ENCODE measurements at places on chromosomes 4 and X.

DNA sequence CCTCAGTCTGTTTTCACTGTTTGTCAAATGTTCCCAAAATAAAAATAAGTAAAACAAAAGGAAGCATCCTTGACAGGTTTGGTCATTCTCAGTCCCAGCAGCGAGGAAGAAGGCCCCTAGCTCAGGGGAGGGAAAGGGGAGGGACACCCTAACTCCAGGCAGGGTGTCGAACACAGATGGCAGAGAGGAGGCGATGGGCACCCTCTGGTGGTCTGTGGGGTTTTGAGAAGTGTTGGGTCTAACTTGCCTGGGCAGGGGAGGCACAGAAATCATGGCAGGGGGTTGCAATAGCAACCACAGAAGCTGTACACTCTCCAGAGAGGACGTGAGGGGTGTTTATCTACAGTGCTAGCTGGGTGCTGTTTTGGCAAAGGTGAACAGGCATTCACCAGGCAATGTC is 229.8 kb upstream of the SFRP2 start:
- DNase-seq: no peak

GRCh38 chr4:92843784-92844183 is 540.0 kb downstream of the GRID2 start:
- DNase-seq: no peak

GRCh38 chrX:154120567-154120966 is 23.1 kb upstream of the MECP2 start:
- DNase-seq: no peak

GRCh38 chr4:176872461-176872860 is 79.7 kb upstream of the VEGFC start:
- no peak for DNase-seq

GRCh38 chr4:93802045-93802444 is 26.5 kb upstream of the ATOH1 start:
- no peak for DNase-seq

DNA sequence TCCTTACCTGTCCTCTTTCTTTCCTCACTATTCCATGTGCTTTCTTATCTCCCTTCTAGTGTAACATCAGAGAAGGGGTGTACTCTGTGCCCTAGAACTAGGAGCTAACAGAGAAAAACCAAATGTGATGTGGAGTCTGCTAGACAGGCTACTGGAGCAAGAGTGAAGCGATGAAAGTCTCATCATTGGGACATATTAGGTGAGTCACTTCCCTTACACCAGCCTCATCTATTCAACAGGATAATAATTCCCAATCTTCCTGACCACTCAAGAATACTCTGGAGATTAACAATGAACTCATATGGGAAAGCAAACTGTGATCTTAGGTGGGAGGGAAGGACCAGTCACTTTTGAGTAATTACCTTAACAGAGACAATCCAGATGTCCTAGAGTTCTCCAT is 58.1 kb downstream of the RAB40A start:
- no peak for DNase-seq

GRCh38 chr4:56129431-56129861 is 180.7 kb downstream of the CEP135 start:
- no peak for DNase-seq

- no peak for DNase-seq
Observed at GRCh38 chr4:163482190-163482589, 8.6 kb upstream of the TKTL2 start.

DNA sequence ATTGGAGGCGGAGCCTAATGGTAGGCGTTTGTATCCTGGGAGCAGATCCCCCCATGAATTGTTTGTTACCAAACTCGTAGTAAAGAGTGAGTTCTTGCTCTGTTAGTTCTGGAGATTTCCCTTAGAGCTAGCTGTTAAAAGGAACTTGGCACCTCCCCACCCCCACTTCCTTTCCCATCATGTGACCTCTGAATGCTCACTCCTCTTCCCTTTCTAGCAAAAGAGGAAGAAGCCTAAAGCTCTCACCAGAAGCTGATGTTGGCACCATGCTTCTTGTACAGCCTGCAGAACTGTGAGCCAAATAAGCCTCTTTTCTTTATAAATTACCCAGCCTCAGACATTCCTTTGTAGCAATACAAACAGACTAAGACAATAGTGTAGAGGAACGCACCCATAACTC is 13.8 kb upstream of the ATOH1 start:
- no peak for DNase-seq

GRCh38 chr4:80253510-80253909 is 13.0 kb upstream of the FGF5 start:
- DNase-seq: no peak

DNA sequence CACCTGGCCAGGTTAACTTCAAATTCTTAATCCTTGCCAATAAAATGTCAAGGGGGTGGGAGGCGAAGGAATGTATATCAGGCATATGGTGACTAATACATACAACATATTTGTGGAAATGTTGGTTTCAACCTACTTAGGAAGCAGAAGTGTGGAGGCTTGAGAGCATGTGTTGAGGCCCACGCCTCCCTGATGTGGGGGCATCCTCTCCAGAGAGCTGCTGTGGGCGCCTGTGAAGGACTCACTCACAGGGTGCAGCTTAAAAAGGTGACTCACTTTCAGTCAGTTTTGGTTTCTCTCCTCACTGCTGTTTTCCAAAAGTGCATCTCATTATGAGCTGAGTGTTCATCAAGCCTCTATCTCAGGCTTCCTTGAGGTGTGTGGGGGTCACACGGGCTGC is 27.5 kb downstream of the LNX1 start:
- DNase-seq: no peak

- no peak for DNase-seq
Observed at GRCh38 chrX:31024866-31025265, 47.0 kb downstream of the FTHL17 start.

DNA sequence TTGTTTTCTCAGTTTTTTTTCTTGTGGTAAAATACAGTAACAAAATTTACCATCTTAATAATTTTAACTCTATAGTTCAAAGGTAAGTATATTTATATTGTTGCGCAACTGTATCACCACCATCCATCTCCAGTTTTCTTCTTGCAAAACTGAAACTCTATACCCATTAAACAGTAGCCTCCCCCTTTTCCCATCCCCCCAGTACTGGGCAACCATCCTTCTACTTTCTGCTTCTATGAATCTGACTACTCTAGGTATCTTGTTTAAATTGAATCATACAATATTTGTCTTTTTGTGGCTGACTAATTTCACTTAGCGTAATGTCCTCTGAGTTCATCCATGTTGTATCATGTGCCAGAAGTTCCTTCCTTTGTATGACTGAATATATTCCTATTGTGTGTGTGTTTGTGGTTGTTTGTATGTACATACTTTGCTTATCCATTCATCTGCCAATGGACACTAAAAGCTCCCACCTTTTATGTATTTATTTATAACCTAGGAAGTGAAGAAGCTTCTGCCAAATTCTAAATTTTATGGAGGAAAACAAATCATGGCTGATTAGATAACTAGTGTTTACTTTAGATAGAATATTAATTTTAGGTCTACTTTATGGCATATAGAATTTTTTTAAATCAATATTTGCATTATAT is 10.0 kb downstream of the ABHD18 start:
- DNase-seq: no peak

DNA sequence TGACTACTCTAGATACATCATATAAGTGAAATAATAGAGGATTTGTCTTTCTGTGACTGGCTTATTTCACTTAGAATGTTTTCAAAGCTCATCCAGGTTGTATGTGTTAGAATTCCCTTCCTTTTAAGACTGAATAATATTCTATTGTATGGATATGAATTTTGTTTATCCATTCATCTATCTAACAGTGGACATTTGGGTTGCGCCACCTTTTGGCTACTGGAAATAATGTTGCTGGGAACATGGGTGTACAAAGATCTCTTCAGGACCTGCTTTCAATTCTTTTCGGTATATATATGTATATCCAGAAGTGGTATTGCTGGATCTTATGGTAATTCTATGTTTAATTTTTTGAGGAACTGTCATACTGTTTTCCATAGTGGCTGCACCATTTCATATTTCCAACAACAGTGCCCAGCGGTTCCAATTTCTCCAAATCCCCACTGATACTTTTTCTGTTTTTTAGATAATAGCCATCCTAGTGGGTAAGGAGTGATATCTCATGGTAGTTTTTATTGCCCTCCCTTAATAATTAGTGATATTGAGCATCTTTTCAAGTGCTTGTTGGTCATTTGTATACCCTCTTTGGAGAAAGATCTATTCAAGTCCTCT is 3.4 kb upstream of the SCD5 start:
- DNase-seq: no peak

DNA sequence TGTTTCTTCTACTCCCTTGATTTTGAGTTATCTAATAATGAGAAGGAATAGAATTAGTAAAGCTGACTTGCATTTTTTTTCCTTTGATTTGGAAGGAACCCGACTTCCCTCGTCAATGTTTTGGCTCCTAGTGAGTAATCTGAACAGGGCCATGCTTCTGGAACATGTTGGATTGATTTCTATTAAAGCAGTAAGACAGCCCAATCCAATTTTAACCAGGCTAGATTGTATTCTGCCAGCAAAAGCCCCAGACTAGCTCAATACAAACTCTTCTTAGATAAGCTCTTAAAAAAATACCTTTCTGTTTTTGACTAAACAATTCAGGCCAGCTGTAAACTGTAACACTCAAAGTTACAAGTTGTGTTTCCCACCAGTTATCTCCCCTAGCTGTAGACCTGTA is 126.2 kb downstream of the IRS4 start:
- no peak for DNase-seq

DNA sequence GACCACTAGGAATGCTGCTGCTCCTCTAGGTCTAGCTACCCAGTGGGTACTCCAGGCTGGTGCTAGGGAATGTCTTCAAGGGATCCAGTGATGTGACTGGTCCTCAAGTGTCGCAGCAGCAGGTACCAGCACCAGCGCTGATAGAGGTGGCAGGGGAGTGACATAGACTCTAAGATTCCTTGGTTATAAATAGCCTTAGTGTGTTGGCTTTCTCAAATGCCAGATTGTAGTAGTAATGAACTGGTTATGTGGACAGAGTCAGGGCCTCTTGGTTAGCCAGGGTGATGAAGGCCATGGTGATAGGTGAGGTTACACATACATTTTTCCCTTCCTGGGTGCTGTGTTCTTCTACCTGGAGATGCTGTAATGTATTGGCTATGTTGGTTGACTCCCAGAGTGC is 38.3 kb downstream of the DCLK2 start:
- no peak for DNase-seq

GRCh38 chrX:142977128-142977914 is 48.4 kb upstream of the SPANXN4 start:
- DNase-seq: no peak

GRCh38 chr4:102308032-102308799 is 37.1 kb downstream of the SLC39A8 start:
- DNase-seq: no peak

DNA sequence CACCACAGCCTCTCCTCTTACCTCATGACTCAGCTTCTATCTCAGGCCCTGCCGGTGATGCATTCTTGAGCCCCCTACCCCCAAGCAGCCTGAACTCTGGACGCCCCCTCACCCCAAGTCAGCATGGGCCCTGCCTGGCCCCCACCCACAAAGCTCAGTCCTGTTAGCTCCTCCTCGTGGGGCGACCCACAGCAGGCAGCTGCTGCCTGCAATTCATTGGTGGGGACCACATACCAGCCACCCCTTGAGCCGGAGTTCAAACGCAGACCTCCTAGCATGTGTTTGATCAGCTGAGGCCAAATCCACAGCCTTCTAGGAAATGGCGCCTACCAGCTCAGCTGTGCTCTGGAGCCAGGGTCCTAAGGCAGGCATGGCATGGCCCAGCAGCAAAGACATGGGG is 111.8 kb downstream of the EFNB1 start:
- no peak for DNase-seq

DNA sequence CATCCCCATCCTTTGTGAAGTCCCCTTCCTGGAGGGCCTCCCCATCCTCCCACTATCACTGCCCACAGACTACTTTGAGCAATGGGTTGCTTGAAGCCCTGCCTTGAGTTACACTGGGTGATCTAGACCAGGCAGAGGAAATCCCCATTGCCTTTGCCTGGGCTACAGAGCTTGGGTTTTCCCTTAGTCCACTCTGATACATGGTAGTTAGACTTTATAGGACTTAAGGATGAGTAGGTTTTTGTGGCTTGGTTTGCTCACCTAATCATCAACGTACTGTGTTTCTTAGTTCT is 56.6 kb downstream of the TMEM131L start:
- no peak for DNase-seq

DNA sequence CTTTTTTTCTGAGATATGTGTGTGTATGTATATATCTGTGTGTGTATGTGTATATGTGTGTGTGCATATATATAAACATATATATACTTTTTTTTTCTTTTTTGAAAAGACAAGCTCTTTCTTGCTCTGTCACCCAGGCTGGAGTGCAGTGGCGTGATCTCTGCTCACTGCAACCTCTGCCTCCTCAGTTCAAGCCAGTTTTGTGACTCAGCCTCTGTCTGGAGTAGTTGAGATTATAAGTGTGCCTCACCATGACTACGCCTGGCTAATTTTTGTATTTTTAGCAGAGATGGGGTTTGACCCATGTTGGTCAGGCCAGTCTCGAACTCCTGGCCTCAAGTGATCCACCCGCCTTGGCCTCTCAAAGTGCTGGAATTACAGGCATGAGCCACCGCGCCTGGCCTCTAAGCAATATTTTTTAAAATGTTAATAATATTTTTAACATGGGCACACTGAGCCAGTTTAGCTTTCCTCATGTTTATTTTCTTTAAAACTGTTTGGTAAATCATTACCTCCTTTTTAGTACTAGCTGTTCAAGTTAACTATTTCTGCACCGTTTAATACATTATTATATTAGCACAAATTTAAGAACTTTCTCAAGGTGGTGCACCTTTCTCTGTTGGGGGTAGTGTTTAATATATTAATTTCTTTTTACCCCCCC is 33.3 kb downstream of the BBS12 start:
- DNase-seq: no peak

GRCh38 chrX:43448688-43449087 is 207.4 kb upstream of the MAOA start:
- DNase-seq: no peak

DNA sequence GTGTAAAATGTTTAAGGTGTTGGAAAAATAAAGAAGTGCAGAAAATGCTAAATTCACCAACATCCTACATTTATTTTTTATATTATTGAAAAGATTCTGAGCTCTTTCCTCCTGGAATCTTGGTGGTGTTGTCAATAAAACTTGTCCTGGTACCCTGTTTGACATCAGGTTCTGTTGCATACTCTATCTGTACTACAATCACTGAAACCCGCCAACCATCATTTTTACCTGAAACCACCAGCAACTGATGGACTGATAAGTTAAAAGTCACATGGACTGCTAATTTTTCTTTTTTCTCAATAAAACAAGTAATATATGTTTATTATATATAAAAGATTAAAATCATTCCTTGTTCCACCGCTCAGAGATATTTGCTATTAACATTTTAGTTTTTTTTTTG is 23.4 kb downstream of the STAP1 start:
- no peak for DNase-seq

GRCh38 chr4:123616951-123617461 is 220.4 kb downstream of the SPRY1 start:
- peak; percentile 18 for DNase-seq

GRCh38 chr4:38509551-38509950 is 154.4 kb upstream of the KLF3 start:
- DNase-seq: no peak

DNA sequence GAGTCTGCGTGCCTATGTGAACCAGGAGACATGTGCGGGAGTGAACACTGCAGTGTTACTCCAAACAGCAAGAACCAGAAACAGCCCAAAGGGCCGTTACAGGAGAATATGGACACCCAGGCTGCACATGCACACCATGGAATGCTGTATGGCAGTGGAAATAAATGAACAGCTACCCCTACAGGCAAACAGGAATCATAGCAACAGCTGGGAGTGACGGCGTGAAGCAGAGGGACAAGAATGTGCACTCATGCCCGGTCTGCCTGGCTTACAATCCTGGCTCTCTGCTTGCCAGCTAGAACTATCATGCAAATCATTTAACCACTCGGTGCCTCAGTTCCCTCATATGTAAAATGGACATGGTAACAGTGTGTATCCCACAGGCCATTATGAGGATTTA is 16.6 kb downstream of the GPKOW start:
- no peak for DNase-seq

All from prostate gland (tissue), 2 donors.